ENCODE measurements at places on chromosomes 7 and 10. TPM values are rescaled to one million over a fixed set of nuclear protein-coding genes. Genes with fewer than 3 reads are reported as not detected.

Gene CALHM1
- not detected for total RNA-seq

DNA sequence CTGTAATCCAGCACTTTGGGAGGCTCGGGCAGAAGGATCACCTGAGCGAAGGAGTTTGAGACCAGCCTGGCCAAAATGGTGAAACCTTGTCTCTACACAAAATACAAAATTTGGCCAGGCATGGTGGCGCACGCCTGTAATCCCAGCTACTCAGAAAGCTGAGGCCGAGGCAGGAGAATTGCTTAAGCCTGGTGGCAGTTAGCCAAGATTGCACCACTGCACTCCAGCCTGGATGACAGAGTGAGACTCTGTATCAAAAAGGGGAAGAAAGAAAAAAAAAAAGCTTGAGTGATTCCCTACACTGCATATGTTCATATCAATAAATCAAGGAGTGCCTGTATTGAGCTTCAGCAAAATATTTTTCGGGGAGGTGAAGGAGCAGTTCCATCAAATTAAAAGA lies 45.8 kb upstream of the SRRM3 start:
- peak; percentile 60 for ATAC-seq

DNA sequence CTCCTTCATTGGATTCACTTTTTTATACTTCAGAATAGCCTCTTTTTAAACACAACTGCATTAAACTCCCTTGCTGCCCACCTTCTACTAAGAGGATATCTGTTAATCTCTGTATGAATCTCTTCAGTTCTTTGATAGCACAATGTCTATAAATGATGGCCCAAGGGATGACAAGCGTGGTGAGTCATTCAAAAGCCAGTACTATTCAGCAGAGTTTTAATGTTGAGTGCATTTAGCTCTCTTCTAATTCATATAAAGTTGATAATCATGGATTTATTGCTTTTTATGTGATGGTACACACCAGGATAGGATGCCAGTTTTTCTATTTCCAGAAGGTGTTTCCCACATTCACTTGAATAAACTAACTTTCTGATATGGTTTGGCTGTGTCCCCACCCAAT lies 57.4 kb upstream of the HECTD2 start:
- ATAC-seq = no peak

DNA sequence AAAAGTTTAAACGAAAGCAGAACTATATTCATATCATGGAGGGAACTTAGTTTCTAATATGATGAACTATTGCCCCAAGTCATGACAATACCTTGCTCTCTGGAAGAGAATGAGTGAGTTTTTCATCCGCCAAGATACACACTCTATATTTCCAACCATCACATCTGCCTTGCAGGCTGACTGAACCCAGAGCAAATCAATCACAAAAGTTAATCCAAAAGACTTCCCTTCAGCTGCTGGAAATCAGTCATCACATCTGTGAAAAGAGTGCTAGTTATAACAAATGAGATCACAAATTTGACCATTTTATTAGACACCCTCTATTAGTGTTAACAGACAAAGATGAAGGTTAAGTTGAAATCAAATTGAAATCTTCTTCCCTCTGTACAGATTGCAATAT lies 261.7 kb upstream of the PRKCQ start:
- ATAC-seq = no peak

- no peak for ATAC-seq
Measured at GRCh38 chr10:120017733-120018417, 125.3 kb downstream of the SEC23IP start.

DNA sequence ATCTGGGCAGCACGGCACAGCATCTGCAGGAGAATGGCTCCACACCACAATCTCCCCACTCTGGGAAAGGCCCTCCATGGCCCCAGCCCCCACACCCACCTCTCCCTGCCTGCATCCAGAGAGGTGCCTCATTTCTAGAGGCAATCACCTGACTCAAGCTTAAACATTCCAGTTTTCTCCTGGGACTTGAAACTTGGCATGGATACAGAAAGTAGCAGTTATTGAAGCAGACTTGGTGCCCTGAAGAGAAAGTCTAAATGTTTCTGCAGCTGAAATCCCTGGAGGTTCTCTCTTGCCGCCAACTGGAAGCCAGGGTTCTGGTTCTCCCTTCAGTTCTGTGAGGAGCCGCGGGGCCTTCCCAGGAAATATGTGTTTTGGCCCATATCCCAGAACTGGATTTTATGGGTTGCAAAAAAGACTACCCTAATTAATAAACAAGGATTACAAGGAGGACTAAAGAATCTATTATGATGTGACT lies 122.8 kb downstream of the SKIDA1 start:
- ATAC-seq = no peak

DNA sequence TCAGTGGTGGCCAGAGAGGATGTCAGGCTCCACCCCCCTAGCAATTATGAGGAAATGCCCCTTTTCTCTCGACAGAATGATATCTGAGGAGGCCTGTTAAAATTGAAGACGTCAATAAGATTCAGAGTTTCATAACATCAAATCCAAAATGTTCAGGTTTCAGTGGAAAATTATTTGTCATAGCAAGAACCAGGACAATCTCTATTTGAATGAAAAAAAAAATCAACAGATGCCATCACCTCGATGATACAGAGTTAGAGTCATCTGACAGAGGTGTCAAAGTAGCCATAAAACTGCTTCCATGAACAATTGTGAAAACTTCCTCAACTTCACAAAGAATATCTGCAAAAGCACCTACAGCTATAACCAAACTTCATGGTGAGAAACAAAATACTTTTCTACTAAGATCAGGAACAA lies 7.7 kb downstream of the TMEM273 start:
- no peak for ATAC-seq

- ATAC-seq = no peak
Measured at GRCh38 chr7:2603044-2603965, 28.5 kb upstream of the TTYH3 start.

GRCh38 chr7:47228386-47229014 lies 353.4 kb downstream of the TNS3 start:
- no peak for ATAC-seq

Measured in gastroesophageal sphincter (tissue), 4 donors.